D341Med (cell line): ENCODE measurements at places on chromosomes 3 and 15.
A peak's percentile ranks its signal among the peaks of the same experiment; 100 is the strongest.

DNA sequence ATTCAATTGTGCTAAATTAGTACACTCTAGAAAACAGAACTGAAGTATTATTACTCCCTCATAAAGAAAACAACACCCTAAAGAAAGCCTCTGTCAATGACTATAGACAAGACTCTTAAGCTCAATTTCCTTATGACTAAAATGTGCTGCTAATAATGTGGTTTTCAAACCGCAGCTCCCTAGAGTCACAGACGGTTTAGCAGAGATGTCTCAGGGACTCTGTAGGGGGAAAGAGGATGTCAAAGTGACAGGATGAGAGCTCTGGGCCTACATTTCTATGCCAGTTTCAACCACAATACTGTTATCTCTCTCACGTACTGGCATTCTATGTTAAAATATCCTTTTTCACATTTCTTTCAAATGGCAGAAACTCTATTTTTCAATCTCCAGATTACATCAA, 37.6 kb upstream of the WDR49 start:
- DNase-seq, result no peak

DNA sequence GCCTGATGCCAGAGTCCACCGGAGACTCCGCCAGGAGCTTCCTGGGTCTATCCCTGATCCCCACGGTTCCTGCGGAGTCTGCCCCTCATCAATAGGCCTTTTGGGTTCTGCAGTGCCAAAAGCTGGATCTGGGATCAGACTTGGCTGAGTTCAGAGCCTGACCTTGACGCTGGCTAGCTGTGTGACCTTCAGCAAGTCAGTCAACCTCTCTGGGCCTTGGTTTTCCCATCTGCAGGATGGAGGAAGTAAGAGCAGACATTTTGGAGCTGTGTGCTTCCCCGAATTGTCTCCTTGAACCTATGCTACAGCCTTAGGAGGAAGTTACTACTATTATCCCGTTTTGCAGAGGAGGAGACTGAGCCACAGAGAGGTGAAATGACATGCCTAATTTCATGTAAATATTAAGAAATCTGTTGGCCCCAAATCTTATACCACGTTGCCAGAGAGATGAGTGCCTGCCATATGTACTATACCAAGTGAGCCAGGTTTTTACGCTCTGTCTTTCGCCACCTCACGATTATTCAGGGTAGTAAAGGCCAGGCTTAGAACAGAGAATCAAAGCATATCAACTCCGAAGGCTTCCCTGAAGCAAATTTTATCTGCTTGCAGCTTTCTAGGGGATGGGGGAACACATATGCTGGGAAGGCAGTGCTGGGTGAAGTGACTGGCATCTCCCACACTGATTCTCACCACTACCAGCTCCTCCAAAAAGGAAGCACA, 112.5 kb downstream of the SRGAP3 start:
- no peak for DNase-seq

DNA sequence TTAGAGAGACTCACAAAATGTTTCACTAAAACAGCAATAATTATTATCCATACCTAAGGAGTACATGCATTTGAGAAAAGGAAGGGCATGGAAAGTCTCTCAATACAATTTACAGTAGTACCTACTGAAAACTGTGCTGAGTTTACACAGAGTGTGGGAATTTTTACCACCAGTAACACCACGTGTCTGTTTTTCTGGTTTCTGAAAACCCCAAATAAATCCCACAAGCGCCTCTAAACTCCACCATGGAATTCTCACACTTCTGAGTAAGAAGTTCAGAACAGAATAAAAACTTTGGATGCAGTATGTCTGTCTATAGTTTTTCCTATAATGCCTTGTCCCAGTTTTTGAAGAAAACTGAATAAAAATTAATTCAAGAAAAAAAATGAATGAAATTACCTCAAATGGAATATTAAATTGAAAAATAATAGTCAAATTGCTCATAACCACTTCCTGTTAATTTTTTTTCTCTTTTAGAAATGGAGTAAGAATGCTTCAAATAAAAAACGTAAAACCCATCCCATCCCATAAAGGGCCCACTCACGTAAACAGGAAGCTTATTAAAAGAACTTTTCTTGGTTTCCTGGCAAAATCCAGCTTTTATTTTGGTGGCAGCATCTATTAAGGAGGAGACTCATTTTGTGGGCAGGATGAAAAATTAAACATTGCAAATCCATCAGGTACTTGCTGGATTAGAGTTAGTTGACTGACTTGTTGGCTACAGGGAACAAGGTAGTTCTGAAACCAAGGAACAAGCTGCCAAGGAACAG, 378.1 kb downstream of the TIGIT start:
- DNase-seq, result no peak

DNA sequence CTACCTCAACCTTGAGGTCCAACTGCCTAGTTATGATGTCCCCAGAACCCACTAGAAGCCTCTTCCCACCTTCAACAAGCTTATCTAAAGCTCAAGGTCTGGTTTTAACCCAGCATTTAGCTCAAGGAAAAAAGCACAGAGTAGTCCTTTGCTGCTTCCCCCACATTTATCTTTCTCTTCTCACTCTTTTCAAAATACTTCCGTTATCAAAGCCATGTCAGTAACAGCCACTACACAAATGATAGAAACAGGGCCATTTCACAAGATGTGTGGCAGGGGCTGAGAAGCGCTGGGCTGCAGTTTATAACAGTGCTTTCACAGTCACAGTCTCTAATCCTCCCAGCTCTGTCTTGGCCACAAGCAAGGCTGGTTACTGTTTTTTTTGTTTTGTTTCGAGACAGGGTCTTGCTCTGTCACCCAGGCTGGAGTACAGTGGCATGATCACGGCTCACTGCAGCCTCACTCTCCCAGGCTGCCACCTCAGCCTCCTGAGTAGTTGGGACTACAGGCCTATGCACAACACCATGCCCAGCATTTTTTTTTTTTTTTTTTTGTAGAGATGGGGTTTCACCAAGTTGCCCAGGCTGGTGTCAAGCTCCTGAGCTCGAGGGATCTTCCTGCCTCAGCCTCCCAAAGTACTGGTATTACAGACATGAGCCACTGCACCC, 218.8 kb downstream of the OSBPL10 start:
- no peak for DNase-seq

- no peak for DNase-seq
Observed at GRCh38 chr15:25478313-25478712, 39.5 kb upstream of the UBE3A start.

DNA sequence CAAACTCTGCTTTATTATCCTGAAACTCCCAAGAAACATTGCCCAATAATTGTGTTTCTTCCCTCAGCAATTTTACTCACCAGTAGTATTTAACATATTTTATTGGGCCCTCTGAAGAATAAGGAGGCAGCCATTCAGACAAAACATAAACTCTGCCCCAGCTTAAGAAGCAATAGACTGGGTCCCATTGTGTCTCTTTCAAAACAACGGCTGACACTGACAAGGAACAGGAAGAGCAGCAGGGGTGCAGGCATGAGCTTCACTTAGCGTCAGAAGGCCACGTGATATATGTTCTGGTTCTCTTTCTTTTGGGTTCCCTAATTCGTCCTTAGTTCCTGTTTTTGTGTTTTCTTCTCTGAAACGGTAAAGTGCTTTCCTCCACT, 242.3 kb downstream of the FHIT start:
- no peak for DNase-seq

DNA sequence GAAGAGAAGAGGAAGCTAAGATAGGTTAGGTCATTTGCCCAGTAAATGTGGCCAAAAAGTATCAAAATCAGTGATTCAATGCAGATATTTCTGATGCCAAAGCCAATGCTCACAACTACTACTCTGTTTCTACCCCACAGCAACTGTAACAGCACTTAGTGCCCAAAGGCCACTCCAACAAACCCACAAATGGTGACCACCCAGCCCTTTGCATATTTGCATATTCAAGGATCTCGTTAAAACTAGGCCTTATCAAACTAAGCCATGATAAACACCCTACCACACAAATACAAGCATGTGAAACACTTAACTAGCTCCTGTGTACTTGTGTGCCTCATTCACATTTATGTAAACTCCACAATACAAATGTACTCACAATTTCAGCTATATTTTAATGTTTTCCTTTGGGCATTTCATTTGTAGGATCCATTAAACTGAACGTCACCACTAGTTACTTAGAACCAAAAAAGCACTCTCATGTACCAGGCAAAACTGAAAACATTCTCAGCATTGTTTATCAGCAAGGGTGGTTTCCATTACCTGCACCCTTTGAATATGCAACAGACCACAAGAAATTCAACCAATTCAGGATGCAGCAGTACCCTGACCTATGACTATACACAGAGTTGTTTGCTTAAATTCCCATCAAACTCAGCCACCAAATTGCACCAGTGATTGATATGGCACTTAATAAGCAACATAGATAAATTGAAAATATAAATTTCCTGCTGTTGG, 111.2 kb upstream of the STT3B start:
- DNase-seq, result no peak

DNA sequence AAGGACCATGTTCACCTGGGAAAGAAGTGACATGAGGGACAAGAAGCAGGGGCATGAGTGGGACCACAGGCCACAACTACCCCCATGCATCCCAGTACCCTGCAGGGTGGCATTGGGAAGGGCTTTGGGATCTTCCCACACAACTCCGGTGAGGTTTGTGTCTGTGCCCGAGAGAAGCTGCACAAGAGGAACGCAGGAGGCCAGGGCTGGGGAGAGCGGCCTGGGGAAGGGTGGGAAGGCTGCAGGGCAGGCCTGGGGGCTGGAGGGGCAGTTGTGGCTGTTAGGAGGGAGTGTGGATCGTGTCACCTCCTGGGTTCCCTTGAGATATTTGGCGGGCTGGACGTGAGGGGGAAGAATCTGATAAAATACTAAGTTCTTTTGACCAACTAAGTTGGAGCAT, 25.3 kb upstream of the MFSD1 start:
- no peak for DNase-seq

GRCh38 chr3:127391436-127392155, 103.8 kb upstream of the PRR20G start:
- peak; percentile 26 for DNase-seq

- DNase-seq, result no peak
Observed at GRCh38 chr3:48024401-48024800, 8.2 kb upstream of the MAP4 start.

GRCh38 chr15:74826921-74827320, 494 bp downstream of the CPLX3 start:
- peak; percentile 78 for DNase-seq

DNA sequence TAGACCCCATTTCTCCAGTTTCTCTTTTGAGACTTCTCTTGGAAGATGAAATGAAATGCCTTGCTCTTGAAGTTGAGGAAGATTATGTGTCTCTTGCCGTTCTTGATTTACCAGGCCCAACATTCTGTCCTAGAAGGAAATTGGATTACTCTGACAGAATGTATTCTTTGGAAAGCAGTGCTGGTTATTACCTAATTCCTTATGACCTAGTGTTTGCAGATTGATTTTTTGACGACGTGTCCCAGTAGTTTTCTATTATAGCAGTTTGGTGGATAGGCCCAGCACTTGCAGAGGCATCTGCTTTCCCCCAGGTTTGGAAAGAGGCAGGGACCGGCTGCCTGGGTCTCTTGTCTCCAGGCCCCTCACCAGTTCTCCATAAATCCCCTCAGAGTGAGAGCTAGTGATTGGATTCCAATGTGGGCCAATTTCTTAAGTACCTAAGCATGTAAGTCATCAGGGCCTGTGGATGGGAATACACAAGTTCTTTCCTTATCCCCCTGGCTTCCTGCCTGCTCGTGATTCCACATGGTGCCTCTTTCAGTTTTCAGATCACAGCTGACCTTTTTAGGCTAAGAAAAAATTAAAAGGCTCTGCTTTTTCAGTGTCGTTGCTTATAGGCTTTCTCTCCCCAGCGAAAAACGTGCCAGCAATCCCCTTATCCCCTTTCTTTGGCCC, 50.2 kb downstream of the EPHB3 start:
- no peak for DNase-seq

GRCh38 chr15:44706946-44707636, 4.0 kb downstream of the PATL2 start:
- no peak for DNase-seq

DNA sequence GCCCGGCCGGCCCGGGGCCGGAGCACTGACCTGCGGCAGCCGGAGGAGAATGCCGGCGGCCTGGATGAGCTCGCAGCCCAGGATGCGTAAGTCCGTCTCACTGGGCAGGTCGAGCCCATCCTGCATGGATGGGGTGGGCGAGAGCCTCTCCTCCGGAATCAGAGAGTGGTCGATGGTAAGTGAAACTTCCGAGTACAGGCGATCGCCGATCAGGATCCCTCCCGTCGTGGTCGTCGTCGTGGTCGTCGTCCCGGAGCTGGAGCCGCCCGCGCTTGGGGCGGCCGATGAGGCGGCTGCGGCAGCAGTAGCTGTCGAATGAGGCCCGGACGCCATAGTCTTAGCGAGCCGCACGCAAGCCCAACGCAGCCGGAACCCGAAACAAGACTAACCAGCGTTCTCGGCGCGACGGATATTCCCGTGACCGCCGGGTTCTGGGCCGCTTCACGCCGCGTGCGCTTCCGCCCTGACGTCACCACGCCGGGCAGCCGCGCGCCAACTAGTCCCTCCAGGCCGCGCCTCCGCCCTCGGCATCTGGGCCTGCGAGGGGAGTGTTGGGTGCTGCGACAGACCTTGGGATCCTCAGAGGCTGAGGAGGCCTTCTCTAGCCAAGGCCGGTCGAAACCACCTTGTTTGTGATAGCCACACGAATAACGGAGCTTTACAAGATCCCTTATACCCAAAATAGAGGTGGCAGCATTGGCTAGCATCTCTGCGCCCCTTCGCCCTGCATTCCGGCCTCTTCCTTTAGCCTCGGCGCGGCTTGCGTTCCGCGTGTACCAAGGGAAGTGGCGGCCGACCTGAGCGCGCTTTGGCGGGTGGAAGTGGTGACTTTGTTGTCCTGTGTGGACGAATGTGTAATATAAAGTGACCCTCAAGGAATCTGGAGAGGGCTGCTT, at the start of gene CCNL1:
Gene CCNL1, minus strand, starts transcription at position 386 of the 896 bp plus-strand sequence. Its CDS starts 53 bp downstream, at position 333.
- peak; percentile 96 for DNase-seq

GRCh38 chr3:123476967-123477750, 28.3 kb upstream of the ADCY5 start:
- DNase-seq, result no peak

DNA sequence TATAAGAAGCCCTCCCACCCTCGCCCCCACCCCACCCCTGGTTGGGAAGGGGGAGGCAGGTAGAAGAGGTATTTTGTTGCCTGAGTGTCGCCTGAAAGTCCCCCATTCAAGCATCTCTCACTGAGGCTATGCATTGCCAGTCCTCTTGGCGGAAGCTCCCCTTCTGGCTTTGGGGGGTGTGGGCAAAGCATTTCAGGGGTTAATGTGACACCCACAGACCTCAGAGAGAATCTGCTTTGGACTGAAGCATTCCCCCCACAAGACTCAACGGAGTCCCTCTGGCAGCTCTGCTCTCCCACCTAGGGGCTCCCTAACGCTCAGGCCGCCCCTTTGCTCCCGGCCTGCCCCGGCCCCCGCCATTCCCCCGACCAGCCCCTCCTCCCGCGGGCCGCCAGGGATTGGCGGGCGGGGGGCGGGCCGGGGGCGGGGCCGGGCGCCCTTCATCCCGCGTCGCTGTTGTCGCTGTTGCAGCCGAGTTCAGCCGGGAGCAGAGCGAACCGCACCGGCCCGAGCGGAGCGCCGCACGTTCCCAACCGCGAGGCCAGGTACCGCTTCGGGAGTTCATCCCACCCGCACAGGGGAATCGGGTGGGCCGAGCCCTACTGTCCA, at the start of gene SLC38A3:
Gene SLC38A3, plus strand, starts transcription at position 468 of the 609 bp plus-strand sequence. CDS start 8,929 bp downstream, outside the sequence.
- DNase-seq, result peak; percentile 93
